ENCODE measurements at places on chromosomes 4 and X. TPM values are rescaled to one million over a fixed set of nuclear protein-coding genes. Genes with fewer than 3 reads are reported as not detected.

Gene HSFX3
- total RNA-seq: not detected

Gene SCRG1
- total RNA-seq: 8.3 TPM

Gene IL1RAPL2
- not detected for total RNA-seq

Gene PFKFB1
- total RNA-seq: not detected

Gene PABPC5
- 0.46 TPM for total RNA-seq

Gene IL2
- total RNA-seq: not detected

Data from smooth muscle cell of the umbilical artery (primary cell).